Inflammatory macrophage (primary cell): ENCODE measurements at places on chromosomes 5 and 9.

DNA sequence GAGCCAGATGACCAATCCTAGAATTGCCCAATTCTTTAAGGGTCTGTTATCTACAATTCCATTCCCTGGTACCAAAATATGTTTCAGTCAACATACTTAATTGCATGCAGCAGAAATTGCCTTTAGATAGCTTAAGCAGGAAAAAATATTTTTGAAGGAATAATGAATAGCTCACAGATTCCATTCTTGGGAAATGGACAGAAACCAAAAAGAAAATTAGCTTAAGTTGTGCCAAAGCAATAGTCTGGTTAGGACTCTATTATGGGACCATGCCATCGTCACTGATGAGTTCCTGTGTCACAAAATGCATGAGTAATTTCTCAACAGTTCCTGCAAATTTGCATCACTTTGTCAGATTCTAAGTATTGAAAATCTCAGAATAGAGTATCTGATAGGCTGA is 12.3 kb downstream of the ACTBL2 start:
- no peak for DNase-seq

- no peak for DNase-seq
Measured at GRCh38 chr5:57232293-57233033, 58.6 kb downstream of the GPBP1 start.

GRCh38 chr9:94782355-94783101 is 56.0 kb downstream of the AOPEP start:
- no peak for DNase-seq

GRCh38 chr5:174047472-174048099 is 2.1 kb downstream of the NSG2 start:
- no peak for DNase-seq

GRCh38 chr5:17070647-17071046 is 134.6 kb upstream of the MYO10 start:
- DNase-seq, result no peak

- peak; percentile 37 for DNase-seq
Measured at GRCh38 chr9:99746406-99746805, 75.3 kb upstream of the NR4A3 start.

GRCh38 chr5:88248094-88248493 is 20.6 kb downstream of the TMEM161B start:
- no peak for DNase-seq

DNA sequence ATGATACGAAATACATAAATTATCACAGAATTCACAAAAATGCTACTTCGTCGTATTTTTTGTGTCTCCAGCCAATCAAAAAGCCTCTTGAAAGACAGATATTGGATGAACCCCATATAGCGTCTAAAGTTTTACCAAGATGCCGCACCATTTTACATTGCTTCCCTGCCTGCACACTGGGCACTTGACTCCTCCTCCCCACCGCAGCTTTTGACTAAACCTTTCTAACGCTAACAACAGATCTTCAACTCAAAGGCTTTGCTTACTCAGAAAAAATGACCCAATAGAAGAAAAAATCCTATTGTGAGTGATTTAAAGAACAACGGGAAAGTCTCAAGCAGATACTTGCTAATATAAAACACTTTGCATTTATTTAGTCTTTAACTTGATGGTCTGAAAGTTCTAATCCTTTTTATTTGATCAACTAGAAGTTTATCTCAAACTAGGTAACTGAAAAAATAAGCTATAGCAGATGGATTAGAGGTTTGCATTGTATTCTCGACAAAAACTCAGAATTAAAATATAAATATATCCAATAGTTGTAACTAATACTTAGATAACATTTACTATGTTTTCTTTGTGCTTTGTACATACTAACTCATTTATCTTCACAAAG is 609.1 kb upstream of the DMAC1 start:
- no peak for DNase-seq

DNA sequence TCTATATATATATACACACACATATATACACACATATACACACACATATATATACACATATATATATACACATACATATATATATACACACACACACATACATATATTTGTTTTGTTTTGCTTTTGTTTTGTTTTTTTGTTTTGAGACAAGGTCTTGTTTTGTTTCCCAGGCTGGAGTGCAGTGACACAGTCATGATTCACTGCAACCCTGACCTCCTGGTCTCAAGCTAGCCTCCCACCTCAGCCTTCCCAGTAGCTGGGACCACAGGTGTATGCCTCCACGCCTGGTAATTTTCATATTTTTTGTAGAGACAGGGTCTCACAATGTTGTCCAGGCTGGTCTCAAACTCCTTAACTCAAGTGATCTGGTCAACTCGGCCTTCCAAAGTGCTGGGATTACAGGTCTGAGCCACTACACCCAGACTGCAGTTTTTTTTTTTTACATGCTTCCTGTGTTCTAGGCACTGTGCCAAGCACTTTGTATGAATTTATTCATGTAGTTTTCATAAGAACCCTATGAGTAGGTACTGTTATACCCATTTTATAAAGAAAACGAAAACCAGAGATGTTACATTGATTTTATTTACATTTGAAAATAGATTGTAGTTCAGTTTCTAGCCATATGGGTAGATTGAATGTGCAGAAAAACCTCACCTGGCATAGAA is 120.7 kb downstream of the PBX3 start:
- no peak for DNase-seq

DNA sequence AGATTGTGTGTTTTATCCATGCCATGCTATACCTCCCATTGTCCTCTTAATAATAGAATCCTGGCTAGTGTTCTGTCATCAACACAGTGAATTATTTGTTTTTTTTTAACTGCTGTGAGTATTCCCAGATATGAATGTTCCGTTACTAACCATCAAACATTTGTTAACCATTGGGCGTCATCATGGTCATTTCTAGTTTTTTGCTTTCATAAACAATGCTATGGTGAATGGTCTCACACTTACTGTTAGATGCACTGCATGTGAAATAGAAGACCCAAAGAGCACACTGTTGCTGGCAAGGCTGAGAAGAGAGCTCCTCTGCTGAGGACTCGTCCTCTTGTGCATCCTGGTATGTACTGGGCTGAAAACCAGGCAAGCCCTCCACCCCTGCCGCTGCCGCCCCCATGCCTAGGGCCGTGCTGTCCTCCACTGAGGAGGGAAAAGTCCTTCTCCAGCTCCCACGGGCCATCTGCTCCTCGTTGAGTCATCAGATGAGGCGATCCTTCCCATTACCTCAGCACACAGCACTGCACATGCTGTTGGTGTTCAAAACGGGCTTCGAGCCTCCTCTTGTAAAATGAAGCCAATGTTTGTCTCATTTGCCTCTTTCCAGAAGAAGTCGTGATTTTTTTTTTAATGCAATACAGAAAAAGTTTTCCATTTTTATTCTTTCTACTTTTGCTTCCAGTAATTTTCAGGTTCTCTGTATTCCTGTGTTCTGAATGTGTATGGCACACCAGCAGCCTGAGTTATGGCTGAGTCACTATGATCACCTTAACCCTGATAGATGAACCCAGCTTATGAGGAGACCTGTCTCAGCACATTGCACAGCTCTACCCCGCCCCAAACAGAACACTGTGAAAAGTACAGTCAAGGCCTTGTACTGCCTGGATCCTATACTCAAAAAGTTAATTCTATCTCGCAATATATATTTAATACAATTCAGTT is 219.0 kb downstream of the AOPEP start:
- DNase-seq, result no peak

DNA sequence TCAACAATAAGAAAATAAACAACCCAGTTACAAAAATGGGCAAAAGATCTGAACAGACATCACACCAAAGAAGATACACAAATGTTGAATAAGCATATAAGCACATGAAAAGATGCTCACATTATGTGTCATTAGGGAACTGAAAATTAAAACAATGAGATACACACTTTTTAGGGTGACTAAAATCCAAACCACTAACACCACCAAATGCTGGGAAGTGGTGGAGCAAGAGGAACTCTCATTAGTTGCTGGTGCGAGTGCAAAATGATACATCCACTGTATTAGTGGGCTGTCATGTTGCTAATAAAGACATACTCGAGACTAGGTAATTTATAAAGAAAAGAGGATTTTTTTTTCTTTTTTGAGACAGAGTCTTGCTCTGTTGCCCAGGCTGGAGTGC is 329.1 kb downstream of the TMEM38B start:
- DNase-seq, result no peak
